ENCODE measurements at places on chromosomes 7 and 10.

- DNase-seq = peak; percentile 16
Observed at GRCh38 chr10:98006266-98006665, 24.2 kb downstream of the CRTAC1 start.

DNA sequence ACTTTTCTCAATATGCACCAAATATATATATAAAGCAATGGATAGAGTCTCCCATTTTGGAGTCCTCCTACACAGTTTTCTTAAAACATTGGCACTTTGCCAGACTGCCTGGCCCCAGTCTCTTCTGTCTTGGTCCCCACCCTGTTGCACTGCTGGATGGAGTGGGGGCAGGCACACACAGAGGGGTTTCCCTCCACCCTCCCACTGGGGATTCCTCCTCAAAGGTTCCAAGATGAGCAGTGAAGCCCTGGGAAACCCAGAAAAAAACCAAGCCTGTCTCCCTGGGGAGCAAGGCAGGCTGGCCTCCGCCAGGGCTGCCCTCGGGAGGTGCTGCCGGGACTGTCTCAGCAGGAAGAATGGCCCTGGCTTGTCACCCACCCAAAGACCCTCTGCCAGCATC is 68.0 kb downstream of the SH3PXD2A start:
- no peak for DNase-seq

DNA sequence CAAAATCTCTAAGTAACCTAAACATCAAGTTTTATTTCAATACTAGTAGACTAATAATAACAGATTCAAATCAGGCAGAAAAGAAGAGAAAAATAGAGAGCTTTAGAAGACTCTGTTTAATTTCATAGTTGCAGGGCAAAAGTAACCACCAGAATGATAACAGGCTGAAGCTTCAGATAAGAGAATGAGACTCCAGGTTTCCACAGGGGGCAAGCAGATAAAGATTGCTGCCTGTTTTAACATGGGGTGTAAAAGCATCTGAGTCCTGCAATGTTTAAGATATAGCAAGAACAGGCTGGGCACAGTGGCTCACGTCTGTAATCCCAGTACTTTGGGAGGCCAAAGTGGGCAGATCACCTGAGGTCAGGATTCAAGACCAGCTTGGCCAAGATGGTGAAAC is 11.0 kb downstream of the CROT start:
- DNase-seq = no peak

- DNase-seq = no peak
Observed at GRCh38 chr7:26011039-26011696, 140.8 kb upstream of the NFE2L3 start.

DNA sequence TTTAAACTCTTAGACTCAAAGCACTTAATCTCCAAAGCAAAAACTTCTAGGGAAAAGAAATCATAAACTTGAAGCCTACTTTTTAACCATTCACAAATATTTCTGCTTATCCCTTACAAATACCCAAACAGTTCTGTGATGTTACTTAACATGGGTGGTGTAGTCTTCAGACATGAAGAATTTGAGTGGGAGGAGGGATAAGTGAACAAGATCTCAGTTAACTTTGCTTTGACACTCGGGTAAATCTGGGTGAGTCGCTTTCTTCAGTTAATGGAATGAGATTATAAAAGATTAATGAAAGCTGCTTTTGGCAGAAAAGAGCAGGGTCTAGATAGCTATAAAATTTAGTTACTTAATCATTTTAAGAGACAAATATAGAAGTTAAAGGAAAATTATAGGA is 47.5 kb downstream of the RNF133 start:
- no peak for DNase-seq

DNA sequence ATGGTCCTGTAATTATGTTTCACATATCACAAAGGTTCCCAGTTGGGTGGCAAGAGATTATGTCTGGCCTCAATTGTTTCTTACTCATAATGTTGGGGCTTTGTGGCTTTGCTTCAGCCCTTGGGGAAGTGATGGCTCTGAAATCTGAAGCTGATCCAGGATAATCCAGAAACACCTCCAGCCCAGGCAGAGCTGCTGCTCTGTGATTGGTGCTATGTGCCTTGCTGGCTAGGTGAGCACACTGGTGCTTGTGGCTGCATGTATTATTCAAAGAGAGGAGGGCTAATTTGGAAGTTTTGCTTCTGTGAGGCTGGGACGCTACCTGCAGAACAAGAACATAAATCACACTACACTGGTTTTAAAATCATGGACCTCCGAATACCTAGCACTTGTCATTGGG is 346.6 kb upstream of the MGMT start:
- DNase-seq = no peak

DNA sequence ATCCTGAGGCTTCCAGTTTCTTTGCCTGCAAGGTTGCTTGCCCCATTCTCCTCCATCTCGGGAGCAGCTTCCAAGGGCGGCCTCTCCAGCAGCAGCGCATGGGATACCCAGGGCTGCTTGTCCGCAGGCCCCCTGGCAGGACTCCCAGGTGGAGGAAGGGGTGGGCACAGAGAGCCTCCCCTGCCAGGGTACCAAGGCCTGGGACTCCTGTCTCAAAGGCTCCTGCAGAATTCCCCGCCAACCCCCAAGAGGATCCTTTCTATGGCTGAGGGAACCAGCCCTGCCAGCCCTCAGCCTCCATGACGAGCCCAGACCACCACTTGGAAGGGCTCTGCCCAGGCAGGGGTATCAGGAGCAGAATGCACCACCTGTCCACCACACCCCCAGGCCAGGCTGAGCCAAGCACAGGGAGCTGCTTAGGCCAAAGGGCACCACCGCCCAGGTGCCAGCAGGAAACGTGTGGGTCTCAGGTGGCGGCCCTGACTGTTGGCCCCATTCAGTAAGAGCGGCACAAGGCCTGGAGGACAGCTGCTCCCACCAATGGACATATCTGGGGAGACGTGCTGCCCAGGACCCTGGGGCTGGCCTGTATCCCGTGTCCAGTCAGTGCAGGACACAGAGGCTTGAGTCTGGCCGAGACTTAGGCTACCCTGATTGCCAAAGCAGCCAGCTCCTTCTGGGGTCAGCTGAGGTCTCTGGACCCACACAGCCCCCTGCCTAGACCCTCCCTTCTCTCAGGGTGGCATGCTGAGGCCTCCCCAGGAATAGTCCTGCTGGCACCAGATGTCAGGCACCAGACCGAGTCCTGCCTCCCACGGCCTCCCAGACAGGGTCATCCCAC is 33.8 kb upstream of the INPP5A start:
- no peak for DNase-seq

DNA sequence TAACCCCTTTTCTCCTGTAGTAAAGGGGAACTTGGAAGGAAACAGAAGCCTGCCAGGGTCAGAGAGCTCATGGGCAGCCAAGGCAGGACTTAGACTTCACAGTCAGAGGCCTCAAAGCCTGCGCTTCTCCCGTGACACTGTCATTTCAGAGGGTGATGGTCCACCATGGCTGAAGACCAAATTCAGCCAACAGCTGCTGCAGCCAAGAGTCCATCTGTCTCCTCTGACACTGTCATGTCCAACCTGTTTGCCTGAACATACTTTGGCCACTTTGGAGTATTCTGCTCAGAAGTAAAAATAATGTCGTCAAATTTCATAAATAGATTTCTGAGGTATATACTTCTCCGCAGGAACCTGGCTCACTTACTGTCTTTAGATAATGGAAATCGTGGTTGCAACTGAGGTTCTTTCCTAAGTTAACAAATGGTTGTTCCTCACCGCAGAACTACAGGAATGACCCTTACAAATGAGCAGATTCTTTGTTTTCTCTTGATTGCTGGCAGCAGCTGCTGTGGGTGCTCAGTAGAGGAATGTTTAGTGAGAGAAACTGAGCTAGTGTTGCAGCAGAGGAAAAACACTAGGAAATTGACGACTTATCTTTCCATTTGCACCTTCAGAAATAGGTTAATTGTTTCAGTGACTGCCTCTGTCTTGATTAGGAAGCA is 626.5 kb downstream of the SDK1 start:
- DNase-seq = no peak

DNA sequence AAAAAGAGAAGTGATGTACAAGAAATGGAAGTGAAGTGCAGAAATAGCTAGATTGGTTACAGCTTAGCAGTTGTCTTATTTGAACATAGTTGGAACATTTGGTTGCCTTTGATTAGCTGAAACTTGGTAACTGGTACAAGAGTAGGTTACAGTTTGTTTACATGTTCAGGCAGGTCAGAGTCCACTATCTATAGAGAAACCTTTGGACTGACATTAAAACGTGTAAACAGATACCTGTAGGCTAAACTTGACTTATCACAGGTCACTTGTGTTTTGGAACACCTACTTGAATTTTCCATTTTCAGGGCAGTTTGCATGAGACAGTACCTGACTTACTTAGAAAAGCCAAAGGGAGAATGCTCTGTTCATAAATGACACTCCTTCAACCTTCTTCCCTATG is 28.5 kb upstream of the CYP2C8 start:
- DNase-seq = no peak

DNA sequence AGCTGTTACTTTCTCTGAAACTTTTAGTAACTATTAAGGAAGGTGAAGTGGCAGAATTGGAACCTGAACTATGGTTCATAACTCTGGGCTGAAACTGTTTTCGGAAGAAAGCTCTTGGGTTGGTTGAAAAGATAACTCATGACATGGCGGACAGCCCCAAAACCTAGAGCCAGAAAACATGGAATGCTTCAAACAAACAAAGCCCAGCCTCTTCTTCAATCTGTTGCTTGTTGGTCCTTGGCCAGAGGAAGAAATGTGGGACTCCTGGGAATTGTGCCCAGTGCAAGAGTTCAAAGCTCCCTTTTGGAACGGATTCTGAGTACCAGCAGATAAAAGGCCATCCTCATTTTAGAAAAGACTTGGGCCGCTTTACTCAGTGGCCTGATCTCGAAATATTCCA is 52.9 kb upstream of the CACNB2 start:
- DNase-seq = no peak

DNA sequence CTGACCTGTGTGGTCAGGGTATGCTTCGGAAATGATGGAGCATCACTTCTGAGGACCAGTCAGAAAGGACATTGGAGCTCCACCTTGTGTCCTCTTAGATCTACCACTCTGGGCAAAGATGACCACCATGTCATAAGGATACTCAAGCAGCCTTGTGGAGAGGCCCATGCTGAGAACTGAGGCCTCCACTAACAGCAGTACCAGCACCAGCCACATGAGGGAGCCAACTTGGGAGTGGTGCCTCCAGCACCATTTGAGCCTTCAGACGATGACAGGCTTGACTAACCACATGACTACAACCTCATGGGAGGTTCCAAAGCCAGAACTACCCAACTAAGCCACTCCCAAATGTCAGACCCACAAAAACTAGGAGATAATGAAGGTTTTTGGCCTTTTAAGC is 116.0 kb downstream of the NPTX2 start:
- DNase-seq = peak; percentile 68

GRCh38 chr7:139915268-139915863 is 86.3 kb downstream of the TBXAS1 start:
- DNase-seq = no peak

DNA sequence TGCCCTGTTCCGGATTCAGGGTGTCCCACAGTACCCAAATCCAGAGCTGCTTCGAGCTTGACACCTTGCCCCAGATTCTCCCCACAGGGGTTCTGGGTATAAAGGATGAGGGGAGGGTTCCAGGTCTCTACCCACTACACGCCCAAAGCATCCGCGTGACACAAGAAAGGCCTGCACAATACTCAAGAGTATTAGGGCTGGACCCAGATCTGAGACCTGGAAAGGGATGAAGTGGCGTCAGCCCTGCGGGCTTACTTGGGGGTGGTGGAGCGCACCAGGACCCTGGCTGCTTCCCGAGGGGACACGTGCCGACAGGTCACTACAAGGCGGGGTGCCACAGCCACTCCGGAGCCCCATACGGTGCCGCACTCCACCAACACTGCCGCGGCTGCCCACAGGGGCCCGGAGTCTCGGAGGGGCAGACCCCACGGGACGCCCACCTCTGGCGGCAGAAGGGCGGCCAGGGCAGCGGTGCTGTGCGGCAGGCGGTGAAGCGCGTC is 1.3 kb downstream of the TYSND1 start:
- DNase-seq = no peak

DNA sequence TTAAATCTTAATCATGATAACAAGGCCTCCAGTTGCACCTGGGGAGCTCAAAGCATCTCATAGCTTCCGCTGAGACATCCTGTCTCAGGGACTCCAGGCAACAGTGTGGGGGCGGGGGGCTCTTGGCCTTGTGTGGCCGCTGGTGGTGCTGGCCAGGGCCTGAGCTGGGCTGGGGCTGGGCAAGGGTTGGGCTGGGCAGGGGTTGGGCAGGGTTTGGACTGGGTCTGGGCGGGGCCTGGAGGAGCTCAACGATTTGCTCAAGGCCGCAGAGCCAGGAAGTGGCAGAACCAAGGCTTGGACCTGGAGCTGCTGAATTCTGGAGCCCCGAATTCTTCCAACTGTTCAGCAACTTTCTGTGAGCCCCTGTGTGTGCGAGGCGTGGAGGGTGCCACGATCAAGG is 37.9 kb upstream of the PSMG3 start:
- no peak for DNase-seq

- no peak for DNase-seq
Observed at GRCh38 chr7:139682136-139683013, 95.4 kb downstream of the HIPK2 start.

- DNase-seq = no peak
Observed at GRCh38 chr10:4772202-4772570, 53.8 kb upstream of the AKR1E2 start.

DNA sequence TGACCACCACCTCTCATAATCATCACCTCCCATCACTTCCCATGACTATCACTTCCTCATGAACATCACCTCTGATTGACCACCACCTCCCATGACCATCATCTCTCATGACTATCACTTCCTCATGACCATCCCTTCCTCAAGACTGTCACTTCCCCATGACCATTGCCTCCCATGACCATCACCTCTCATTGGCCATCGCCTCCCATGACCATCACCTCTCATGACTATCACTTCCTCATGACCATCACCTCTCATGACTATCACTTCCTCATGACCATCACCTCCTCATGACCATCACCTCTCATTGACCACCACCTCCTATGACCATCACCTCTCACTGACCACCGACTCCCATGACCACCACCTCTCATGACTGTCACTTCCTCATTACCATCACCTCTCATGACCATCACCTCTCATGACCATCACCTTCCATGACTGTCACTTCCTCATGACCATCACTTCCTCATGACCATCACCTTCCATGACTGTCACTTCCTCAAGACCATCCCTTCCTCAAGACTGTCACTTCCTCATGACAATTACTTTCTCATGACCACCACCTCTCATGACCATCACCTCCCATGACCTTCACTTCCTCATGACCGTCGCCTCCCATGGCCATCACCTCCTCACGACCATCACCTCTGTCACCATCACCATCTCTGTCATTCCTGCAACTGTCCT is 51.6 kb downstream of the PDGFA start:
- DNase-seq = no peak

DNA sequence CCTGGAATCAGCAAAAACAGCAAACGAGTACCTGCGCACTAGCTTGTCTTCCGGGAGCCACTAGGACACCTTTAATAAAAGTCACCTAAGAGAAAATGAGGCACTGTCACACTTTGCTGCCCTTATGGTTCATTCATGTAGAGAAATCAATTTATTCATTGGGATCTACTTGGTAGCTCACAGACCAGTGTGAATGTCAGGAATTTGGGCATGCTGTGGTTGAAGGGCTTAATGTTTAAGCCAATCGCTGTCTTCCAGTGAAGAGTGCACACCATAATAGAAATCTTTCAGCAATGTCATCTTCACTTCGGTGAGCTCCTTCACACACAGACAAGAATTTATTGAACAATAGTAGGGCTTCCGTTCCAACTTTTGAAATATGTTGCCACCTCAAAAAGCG is 65.1 kb downstream of the MARCHF5 start:
- no peak for DNase-seq

GRCh38 chr10:77321838-77322237 is 315.8 kb downstream of the KCNMA1 start:
- DNase-seq = no peak
